ENCODE measurements at places on chromosomes 6 and 20.

GRCh38 chr6:454148-454991, 62.8 kb downstream of the IRF4 start:
- DNase-seq: no peak

DNA sequence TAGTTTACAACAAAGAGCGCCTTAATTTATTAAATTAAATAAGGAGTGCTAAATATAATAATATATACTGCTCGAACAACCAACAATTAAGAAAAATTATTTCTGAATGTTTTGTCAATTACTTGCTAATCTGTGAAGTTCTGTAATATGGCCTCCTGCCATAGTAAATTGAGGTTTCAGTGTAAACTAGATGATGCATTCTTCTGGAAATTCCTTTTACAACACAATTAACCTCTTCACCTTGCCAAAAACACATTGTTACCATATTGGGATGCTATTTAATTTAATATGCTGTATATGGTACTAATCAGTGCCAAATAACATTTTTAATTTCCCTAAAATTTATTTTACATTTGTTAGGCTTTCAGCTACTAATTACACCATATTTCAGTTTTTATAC, 808.4 kb upstream of the CITED2 start:
- no peak for DNase-seq

DNA sequence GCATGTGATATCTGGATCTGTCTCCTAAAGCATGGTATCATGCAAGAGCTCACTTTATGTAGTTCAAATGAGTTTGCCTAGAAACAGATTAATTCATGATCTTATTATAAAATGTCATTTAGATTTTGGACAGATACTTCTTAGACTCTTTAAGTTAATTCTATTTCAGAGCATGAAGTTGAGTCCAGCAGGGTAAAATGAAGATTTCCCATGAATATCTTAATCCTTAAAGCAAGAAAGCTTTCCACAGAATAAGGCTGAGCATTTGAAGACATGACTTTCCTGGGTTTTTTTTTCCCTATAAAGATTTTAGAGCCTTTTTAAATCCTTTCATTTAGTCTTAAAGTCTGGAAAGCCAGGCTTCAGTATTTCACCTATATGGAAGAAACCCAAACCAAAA, 556.0 kb upstream of the GJE1 start:
- DNase-seq: no peak

- peak; percentile 56 for DNase-seq
Measured at GRCh38 chr20:35511814-35512420, 17.5 kb downstream of the C20orf173 start.

DNA sequence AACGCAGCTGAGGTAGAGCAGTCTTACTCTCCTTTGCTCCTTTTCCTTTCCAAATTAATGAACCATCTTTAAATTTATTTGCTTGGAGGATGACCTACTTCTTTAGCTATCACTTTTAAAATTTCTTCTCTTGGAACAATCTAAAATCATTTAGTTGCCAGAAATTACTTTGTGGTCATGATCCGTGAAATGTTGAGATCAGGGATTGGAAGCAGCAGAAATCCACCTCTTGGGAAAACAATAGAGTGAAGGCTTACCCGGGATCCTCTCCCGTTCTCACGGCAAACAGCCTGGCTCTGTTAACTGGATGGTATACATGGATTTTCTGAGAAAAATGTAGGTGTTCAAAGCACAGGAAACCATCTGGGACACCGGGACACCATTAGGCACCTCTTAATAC, 7.7 kb downstream of the AKAP12 start:
- DNase-seq: no peak

- DNase-seq: peak; percentile 13
Measured at GRCh38 chr6:37323580-37323979, 30.2 kb upstream of the RNF8 start.

GRCh38 chr6:134295953-134296553, 21.9 kb downstream of the SGK1 start:
- DNase-seq: peak; percentile 91

DNA sequence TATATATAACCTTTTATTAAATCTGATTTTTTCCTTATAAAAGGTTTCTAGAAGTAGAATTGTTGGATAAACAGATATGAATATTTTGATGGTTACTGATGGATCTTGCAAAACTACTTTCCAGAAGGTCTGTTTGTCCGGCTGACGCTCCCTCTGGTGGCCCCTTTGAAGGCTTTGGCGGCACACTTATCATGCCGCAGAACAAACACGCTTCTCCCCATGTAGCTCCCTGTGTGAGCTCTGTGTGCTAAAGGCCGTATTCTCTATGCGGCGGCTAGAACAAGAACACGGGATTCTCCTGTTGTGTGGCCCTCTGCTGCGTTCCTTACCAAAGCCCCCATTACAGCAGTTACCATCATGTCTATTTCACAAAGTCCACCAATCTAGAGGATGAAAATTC, 30.0 kb downstream of the PPP1R3G start:
- DNase-seq: no peak

DNA sequence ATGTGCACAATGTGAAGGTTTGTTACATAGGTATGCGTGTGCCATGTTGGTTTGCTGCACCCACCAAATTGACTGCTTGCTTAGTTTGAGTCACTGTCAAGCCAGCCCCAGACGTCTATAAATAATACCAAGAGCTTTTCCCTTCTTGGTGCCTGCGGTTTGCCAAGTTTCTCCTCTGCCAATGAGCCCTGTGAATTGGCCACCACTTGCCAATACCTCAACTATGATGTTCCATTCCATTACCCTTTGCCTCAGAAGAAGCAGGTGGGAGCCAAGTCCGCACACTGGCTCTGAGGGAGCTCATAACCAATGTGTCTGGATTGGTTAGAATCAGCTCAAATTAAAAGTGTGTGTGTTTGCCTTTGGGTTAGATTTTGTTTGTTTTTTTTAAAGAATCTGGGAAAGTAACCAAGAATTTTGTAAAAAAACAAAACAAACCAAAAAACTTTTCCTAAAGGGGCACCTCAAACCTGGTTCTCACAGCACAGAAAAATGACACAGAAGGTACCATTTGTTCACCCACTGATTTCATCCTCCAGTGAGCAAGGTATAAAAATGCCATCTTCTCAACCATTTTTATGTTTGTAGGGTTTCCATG, 244.7 kb upstream of the PRND start:
- no peak for DNase-seq

GRCh38 chr20:5674176-5674660, 76.0 kb upstream of the SHLD1 start:
- no peak for DNase-seq

GRCh38 chr6:111423055-111423633, 59.9 kb downstream of the REV3L start:
- DNase-seq: no peak

DNA sequence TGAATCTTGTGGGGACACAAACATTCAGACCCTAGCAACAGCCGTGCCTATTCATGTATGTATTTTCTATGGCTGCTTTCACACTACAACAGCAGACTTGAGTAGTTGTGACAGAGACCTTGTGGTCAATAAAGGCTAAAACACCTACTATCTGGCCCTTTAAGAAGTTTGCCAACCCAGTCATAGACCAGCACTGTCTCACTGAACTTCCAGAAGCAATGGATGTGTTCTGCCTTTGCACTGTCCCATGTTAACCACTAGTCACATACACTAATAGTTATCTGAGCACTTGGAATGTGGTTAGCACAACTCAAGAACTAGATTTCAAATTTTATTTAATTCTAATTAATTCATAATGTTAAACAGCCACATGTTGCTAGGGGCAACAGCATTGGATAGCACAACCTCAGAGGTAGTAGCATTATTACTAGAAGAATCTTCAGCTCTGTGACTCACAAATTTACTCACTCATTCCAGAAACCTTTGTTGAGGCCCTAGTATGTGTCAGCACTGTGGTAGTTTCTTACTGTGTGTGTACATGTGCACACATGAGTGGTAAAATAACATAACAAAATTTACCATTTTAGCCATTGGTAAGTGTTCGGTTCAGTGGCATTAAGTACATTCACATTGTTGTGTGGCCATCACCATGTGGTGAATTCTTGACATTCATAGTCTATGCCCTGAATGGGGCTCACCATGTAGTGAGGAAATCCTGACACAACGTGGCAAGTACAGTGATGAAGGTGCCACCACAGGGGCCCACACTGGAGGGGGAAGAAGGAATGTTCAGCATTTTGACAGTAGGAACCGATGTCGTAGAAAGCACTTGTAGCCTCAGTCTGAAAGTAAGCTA, 107.3 kb downstream of the CEP57L1 start:
- no peak for DNase-seq

- DNase-seq: no peak
Measured at GRCh38 chr6:32936239-32937152, 4.3 kb downstream of the HLA-DMB start.

DNA sequence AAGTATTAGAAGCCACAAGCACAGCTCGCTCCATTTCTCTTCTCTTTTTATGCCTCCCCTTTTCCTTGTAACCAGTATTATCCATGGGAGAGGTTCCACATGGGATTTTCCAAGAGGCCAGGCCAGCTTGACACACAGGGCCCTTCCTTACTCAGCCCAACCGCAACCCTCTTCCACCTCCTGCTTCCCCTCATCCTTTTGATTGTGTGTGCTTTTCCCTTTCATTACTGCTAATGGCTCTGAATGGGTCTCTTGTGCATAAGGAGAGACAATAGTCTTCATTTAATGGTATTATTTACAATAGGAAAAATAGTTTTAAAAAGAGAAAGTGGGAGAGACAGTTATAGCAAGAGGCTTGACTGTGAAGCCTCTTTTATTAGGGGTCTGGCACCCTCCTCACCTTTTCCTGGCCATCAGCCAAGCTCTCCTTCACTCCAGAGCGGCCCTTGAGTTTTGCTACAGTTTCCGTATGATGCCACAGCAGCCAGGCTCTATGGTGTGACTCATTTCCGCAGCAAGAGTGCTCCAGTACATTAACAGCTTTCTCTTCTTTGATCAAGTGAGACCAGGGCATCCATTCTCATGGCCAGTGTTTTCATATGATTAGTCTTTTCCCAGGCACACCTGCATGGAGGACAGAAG, 579.5 kb downstream of the TFAP2B start:
- no peak for DNase-seq

DNA sequence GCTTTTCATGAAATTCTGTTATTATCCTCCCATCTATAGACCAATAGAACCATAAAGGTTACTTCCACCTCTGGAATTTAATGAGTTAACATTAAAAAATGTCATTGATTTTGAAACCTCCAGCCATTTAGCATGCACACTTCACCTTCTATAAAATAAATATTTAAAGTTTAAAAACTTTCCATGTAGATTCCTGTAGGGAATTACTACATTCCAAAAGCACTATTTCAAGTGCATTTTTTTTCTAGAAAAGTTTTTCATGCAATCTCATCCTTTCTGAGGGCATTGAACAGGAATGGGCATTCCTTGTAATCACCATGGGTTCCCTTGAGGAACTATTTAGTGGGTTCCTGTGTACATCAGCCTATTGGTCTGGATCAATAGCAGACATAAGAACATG, 253.8 kb upstream of the RIN2 start:
- DNase-seq: no peak

DNA sequence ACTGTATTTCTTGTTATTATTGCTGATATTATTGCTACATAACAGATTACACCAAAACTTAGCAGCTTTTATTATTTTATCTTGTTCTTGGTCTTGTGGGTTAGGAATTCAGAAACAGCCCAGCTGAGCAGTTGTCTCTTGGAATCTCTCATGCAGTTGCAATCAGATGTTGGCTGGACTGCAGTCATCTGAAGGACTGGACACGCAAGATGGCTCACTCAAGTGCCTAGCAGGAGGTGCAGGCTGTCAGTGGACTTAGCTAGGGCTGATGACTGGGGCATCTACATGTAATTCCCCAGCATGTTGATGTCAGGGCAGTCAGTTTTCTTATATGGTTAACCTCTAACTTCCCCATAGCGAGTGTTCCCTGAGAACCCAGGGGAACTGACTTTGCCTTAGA, 128.6 kb upstream of the PLCB4 start:
- DNase-seq: peak; percentile 63

DNA sequence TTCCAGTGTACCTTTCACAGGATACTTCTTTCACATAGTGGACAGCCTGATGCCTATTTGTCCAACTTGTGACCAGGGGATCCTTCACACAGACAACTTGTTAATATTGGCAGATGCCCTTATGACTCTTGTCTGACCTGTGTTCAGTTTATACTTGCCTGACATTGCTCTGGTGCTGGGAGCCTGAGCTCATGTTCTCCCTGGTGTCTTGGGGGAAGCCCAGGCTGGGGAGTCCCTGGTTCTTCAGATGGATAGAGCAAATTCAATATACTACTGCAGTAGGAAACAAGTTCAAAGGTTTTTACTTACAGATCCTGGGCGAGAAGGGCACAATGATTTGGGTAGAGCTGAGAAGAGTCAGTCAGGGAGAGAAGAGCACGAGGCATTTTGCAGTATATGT, 76.1 kb downstream of the NKAIN2 start:
- DNase-seq: no peak

GRCh38 chr20:38747495-38748096, 664 bp upstream of the ACTR5 start:
- no peak for DNase-seq

GRCh38 chr6:29617782-29618554, 15.0 kb downstream of the GABBR1 start:
- no peak for DNase-seq

DNA sequence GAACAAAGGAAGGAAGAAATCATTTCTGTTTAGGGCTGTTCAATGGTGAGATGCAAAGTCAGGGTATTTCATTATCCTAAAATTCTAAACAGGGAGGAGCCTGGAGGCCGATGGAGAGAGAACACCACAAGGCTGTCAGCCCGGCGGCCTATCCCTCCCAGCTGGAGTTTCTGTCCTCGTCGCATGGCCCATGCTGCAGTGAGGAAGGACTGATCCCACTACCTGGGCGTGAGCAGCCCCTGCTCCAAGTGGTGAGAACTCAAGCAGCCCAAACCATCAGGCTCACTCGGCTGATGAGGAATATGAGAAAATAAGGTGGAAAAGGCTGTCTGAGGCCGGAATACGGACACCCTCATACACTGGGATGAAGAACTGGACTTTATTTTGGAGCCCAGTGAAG, 30.8 kb downstream of the DIDO1 start:
- no peak for DNase-seq

- DNase-seq: peak; percentile 52
Measured at GRCh38 chr6:6315660-6316059, 4.8 kb downstream of the F13A1 start.

- peak; percentile 61 for DNase-seq
Measured at GRCh38 chr6:134880487-134881190, 69.3 kb downstream of the ALDH8A1 start.

- DNase-seq: no peak
Measured at GRCh38 chr6:148193063-148193680, 149.5 kb upstream of the SASH1 start.

- no peak for DNase-seq
Measured at GRCh38 chr20:42309050-42309449, 690.9 kb upstream of the CHD6 start.

All from GM03348 (cell line).